Neural crest cell (in vitro differentiated cells): ENCODE measurements at places on chromosomes 16 and 17. TPM values are rescaled to one million over a fixed set of nuclear protein-coding genes. Genes with fewer than 3 reads are reported as not detected.

DNA sequence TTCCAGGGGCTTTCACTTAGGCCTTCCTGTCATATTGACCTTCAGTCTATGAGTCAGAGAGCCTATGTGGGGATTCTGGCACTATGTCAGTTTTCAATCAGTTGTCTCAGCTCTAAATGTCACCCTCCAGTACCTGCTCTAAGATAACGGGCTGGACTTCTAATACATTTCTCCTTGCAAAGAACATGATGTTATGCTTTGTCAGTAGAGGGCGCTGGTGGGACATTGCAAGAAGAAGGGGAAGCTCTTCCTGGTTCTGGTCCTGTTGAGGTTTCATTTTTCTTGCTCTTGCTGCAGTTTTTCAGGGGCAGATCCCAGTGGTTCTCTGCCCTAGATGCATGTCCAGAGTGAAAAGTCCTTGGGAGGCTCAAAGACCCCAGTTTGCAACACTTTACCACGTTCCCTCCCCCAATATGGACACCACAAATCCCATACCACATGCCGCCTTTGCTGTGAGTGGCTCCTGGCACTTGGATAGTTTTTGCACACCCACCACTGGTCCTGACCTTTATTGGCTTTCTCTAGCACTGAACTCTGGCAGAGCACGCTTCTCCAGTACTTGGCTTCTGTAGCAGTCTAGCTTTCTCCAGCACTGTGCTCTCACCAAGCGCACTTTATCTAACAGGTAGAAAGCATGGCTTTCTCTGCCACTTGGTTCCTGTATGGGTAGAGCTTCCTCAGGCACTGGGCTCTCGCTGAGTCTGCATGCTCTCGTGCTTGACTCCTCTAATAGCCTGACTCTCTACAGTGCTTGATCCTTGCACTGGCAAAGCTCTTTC is 49.0 kb downstream of the BCL7C start:
- no peak overlapping the region for H3K27ac ChIP-seq
- H3K4me3 ChIP-seq: no peak overlapping the region
- no peaks in the 10 kb centered on the region for H3K36me3 ChIP-seq
- DNase-seq: peak; percentile 77
- no peaks in the 10 kb centered on the region for H3K27me3 ChIP-seq
- peaks cover 7% of the 10 kb centered on the region for H3K4me1 ChIP-seq

GRCh38 chr17:52419229-52419641 is 260.7 kb upstream of the CA10 start:
- H3K36me3 ChIP-seq: no peaks in the 10 kb centered on the region
- no peaks in the 10 kb centered on the region for H3K4me1 ChIP-seq
- no peak for DNase-seq

DNA sequence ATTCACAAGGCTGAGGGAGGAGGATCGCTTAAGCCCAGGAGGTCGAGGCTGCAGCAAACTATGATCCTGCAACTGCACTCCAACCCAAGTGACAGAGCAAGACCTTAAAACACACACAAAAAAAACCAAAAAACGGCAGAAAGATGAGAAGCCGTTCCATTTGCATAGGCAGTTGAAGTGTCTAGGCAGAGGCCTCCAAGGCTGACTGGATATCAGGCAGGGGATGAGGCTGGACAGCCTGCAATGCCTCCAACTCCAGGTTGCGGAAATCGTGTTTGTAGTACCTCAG is 2.0 kb upstream of the FBXL19 start:
- H3K36me3 ChIP-seq: no peaks in the 10 kb centered on the region
- no peaks in the 10 kb centered on the region for H3K27me3 ChIP-seq
- no peak overlapping the region for H3K27ac ChIP-seq
- peaks cover 34% of the 10 kb centered on the region for H3K4me1 ChIP-seq
- H3K4me3 ChIP-seq: peak overlapping the region; percentile 99

- no peaks in the 10 kb centered on the region for H3K36me3 ChIP-seq
- peaks cover 5% of the 10 kb centered on the region for H3K4me1 ChIP-seq
- no peak overlapping the region for H3K4me3 ChIP-seq
- peak; percentile 70 for DNase-seq
- H3K27ac ChIP-seq: no peak overlapping the region
Measured at GRCh38 chr17:64281962-64282752, 19.1 kb upstream of the TEX2 start.

GRCh38 chr17:17134957-17135333 is 71.2 kb downstream of the PLD6 start:
- no peaks in the 10 kb centered on the region for H3K36me3 ChIP-seq
- H3K4me1 ChIP-seq: peaks cover 12% of the 10 kb centered on the region
- H3K4me3 ChIP-seq: no peak overlapping the region
- no peak for DNase-seq
- H3K27me3 ChIP-seq: no peaks in the 10 kb centered on the region

- H3K27me3 ChIP-seq: no peaks in the 10 kb centered on the region
- peak; percentile 81 for DNase-seq
- H3K36me3 ChIP-seq: no peaks in the 10 kb centered on the region
Measured at GRCh38 chr16:17578981-17579874, 108.5 kb upstream of the XYLT1 start.

DNA sequence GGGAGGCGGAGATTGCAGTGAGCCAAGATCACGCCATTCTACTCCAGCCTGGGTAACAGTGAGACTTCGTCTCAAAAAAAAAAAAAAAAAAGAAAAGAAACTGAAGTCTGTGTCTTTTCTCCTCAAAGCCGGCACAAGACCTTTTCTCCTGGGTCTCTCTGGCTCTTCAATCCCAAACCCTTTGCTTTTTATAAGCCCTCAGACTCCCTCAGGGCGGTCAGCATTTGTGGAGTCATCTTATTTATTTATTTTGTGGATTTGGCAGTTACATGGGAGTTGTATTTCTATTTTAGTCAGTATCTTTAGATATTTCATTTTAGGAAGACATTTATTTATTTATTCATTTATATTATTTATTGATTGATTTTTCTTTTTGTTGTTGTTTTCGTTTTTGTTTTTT is 57.7 kb upstream of the MAP3K14 start:
- no peak for DNase-seq
- peaks cover 21% of the 10 kb centered on the region for H3K4me1 ChIP-seq
- H3K27ac ChIP-seq: no peak overlapping the region
- no peak overlapping the region for H3K4me3 ChIP-seq

DNA sequence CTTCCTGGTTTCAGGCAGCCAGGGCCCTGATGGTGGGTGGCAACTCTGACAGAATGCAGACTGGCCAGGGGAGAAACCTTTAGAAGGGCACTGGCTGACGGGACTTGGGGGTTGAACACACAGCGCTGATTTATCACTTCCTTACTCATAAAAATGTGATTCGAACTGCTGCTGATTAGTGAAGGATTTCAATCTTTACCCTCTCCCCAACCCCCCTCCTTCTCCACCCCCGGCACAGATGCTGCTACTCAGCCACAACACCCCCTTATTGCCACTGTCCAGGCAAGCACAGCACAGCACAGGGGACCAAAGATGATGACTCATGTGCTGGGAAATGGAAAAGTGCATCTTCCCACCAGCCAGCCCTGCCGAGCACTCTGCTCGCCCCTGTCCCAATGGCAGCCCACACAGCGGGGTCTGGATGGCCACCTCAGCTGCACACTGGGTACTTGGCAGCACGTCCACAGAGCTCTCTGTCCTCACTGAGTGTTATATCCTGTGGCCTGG is 70.1 kb downstream of the SMG6 start:
- no peak for DNase-seq
- H3K36me3 ChIP-seq: no peaks in the 10 kb centered on the region
- no peak overlapping the region for H3K27ac ChIP-seq
- H3K4me1 ChIP-seq: peaks cover 6% of the 10 kb centered on the region

PLEKHG4 gene
- total RNA-seq: 3.7 and 4.0 TPM in 2 replicates

RAB26 gene
- 0.64 and 0.98 TPM in 2 replicates for total RNA-seq

KRTAP2-3 gene
- not detected in 2 replicates for total RNA-seq

DNA sequence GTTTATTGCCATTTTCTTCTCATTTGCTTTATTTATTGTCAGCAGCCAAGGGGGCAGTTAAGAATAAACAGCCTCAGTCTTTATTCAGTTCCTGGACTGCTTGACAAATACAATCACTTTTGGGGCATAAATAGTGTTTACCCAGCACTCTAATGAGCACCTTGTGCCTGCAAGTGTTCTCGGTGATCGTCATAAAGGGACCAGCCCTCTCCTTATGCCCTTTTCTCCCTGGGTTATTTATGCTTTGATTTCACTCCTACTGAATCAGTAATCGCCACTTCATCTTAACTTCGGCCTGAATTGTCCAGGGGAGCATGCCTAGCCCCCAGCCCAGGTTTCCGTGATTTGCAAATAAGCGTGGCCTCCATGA is 55.7 kb upstream of the CACNG5 start:
- no peak for DNase-seq
- H3K27me3 ChIP-seq: no peaks in the 10 kb centered on the region
- H3K4me3 ChIP-seq: no peak overlapping the region
- peaks cover 28% of the 10 kb centered on the region for H3K4me1 ChIP-seq
- H3K27ac ChIP-seq: no peak overlapping the region

EFNB3 gene
- 25.3 and 25.5 TPM in 2 replicates for total RNA-seq

DNA sequence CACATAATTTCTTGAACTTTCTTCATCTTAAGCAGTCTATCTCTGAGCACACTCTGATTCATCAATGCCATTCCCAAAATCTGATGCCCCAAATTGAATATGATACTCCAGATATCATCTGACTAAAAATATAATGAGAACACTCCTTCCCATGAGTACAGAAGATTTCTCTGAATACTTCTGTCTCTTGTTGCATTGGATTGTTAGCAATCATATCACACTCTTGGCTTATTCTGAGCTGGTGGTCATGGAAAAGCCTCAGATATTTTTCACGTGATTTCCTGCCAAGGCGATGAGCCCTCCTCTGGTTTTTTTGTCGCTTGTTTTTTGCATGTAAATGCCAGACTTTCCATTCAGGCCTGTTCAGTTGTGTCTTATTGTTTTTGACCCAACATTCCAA is 87.2 kb downstream of the NOG start:
- H3K4me3 ChIP-seq: no peak overlapping the region
- H3K27me3 ChIP-seq: peaks cover 11% of the 10 kb centered on the region
- no peaks in the 10 kb centered on the region for H3K36me3 ChIP-seq
- peaks cover 7% of the 10 kb centered on the region for H3K4me1 ChIP-seq
- DNase-seq: no peak
- H3K27ac ChIP-seq: no peak overlapping the region

GRCh38 chr17:57266902-57267311 is 10.6 kb downstream of the MSI2 start:
- H3K4me3 ChIP-seq: no peak overlapping the region
- peaks cover 71% of the 10 kb centered on the region for H3K4me1 ChIP-seq
- no peaks in the 10 kb centered on the region for H3K27me3 ChIP-seq

DNA sequence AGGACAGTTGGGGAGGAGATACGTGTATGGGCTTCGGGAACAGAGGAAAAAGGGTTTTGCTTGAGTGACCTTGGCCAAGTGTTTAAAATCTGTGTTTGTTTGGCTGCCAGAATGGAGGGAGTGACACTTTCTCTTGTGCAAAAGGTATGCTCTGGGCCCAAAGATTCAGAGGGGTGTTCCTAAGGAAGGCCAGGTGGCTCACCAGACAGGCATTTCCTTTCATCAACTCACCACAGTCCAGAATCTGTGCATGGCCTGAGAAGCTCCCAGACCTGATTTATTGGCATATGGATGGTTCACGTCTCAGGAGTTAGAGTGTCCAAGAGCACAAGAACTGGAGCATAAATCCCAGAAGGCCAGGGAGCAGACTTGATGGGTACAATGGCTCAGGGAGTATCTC is 53.4 kb upstream of the NLK start:
- no peaks in the 10 kb centered on the region for H3K27me3 ChIP-seq
- no peak for DNase-seq
- H3K4me3 ChIP-seq: no peak overlapping the region
- peak overlapping the region; percentile 95 for H3K27ac ChIP-seq

KRT12 gene
- total RNA-seq: not detected in 2 replicates

- H3K4me1 ChIP-seq: peaks cover 31% of the 10 kb centered on the region
- peaks cover 4% of the 10 kb centered on the region for H3K27me3 ChIP-seq
- H3K27ac ChIP-seq: peak overlapping the region; percentile 93
- peak overlapping the region; percentile 98 for H3K4me3 ChIP-seq
- DNase-seq: no peak
- H3K36me3 ChIP-seq: peaks cover 9% of the 10 kb centered on the region
Measured at GRCh38 chr16:28846933-28847273, 755 bp upstream of the TUFM start.

DNA sequence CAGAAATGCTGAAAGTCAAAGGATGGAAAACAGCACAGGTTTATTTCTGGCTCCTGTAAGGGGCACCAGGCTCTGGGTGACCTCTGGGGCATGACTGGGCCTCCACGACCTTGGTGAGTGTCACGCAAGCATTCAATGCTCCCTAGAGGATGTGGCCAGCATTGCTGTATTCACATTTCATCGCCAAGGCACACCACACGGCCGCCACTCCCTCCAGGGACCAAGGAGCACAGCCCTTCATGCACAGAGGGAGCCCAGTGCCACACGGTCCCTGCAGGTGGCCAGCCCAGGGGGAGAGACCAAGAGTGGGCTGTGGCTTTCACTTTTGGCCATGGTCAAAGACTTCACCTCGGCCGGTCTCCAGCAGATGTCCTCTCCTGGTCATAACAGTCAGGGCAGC is 137.4 kb upstream of the TNRC6C start:
- no peaks in the 10 kb centered on the region for H3K27me3 ChIP-seq
- DNase-seq: no peak
- no peak overlapping the region for H3K4me3 ChIP-seq
- peaks cover 15% of the 10 kb centered on the region for H3K4me1 ChIP-seq
- no peak overlapping the region for H3K27ac ChIP-seq

MT2A gene
- 11.6 and 13.8 TPM in 2 replicates for total RNA-seq

PRMT7 gene
- 68.9 and 71.9 TPM in 2 replicates for total RNA-seq

SLC25A19 gene
- total RNA-seq: 15.7 and 18.6 TPM in 2 replicates

- peaks cover 26% of the 10 kb centered on the region for H3K4me1 ChIP-seq
- peak overlapping the region; percentile 97 for H3K27ac ChIP-seq
- peak overlapping the region; percentile 96 for H3K4me3 ChIP-seq
Measured at GRCh38 chr16:2776500-2777139, 460 bp downstream of the ELOB start.

CBFA2T3 gene
- total RNA-seq: 3.6 and 4.6 TPM in 2 replicates

DNA sequence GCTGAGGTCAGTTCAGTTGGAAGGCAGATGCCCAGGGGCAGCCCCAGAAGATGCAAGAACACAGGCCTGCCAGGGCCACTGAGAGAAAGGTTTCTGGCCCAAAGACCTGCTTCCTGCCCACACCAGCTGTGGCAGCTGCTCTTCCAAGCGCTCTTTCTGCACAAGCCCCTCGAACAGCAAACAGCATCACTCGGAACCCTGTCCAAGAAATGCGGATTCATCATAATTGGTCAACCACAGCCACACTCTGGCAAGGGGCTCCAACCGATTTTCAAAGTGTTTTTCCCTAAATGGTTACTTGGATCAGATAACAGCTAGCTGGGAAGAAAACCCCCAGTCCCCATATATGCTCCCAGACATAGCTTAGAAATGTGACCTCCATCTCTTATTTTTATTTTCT is 71.1 kb upstream of the DNAH17 start:
- no peaks in the 10 kb centered on the region for H3K36me3 ChIP-seq
- DNase-seq: no peak
- no peaks in the 10 kb centered on the region for H3K27me3 ChIP-seq
- H3K27ac ChIP-seq: no peak overlapping the region
